ENCODE measurements at places on chromosomes 2 and 18.

GRCh38 chr2:66667301-66667700 lies 232.4 kb downstream of the MEIS1 start:
- no peak for DNase-seq

DNA sequence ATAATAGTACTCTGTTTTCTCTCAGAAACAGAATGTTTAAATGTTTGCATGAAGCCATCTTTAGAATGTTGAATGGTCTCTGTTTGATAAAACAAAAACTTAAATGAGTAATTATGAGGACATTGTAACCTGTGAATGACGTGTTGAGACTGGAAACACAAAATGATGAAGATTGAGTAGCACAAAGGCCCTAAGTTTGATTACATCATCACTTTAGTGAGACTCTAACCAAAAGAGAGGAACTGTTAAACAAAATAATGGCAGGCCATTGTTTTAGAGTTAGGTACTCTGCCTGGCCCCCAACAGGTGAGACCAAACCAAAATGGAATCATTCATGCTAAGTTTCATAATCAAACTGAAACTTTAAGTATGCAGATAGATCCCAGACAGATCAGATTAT lies 1561.7 kb upstream of the SLC39A10 start:
- DNase-seq = no peak

DNA sequence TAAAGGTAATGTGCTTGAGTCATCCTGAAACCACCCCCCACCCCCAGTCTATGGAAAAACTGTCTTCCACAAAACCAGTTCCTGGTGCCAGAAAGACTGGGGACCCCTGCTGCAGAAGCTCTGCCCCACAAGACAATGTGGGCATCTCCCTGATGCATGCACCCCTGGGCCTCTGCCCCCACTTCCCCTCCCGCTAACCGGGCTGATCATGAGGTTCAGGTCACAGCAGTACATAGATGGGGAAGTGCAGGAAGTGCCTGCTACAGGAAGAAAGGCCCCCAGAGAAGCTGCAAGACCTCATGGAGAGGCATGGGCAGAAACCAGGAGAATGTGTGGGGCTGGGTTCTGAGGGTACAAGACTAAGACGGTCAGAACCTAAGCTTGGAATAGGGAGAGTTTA lies 243.4 kb upstream of the ID2 start:
- no peak for DNase-seq

GRCh38 chr2:176583607-176584006 lies 314.4 kb downstream of the MTX2 start:
- no peak for DNase-seq

DNA sequence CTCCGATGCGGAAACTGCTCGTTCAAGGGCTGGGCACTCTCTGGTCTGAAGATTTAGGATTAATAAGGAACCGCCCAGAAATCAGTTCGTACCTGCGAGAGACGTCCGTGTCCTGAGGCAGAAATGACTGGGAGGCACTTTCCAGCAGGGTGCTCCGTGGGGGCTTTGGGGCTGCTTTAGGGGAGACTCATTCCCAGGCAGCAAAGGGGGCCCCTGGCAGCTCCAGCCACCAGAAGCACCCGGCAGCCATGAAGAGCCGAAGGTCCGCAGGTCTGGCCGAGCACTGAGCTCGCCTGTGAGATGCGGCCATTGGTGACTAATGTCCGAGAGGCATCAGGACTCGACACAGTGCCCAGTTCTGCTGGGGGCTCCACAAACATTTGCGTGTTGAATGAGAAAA lies 20.9 kb downstream of the KCNG2 start:
- DNase-seq = no peak

GRCh38 chr2:193482557-193482956 lies 1287.8 kb upstream of the TMEFF2 start:
- no peak for DNase-seq

DNA sequence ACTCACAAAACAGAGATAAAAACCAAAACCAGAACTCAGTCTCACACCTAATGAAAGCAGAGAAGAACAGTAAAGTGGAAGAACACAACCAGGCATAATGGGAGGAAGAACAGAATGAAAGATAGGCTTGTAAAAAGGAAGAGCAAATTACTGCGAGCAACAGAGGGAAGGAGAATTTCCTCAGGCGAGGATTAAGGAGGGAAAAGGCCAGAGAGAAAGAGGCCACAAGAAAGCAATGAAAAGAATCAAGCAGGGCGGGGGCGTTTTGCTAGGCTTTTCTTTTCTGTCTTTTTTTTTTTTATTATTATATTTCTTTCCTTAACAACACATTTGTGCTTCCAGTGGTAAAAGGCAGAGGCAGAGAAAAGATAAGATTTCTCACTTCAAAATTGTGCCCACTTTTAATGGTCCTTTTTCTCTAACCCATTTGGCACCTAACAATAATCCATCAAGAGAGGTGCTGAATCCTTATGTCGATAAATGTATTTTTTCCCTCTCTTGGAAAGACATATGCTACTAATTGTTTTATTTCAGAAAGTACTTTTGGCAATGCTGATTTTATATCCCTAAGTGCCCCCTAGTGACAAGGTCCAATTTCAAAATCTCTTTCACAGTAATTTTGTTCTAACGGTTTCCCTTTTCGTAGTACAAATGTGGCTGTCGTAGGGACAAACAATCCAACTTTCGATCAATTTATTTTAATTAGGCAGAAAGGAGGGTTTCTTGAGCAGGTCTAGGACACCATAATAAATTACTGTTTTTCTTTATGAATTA lies 138.7 kb upstream of the AQP4 start:
- no peak for DNase-seq

DNA sequence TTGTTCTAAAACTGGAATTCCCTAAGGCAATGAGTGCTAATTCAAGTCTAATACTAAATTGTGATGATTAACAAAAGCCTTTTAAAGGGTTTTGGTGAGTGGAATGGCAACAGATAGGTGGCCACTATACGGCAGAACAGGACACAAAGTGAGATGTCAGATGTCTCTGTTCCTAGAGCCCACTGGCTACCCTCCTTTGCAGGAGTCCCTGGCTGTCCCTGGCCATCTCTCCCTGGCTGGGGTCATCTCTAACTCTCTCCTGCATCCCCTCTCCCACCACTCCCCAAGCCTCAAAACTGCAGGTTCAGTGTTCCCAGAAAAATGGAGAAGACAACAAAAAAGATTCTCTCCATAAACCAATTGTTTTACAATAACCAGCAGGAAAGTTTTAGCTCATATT lies 79.2 kb downstream of the MDH1 start:
- DNase-seq = no peak

GRCh38 chr2:101815154-101815553 lies 117.6 kb downstream of the MAP4K4 start:
- DNase-seq = no peak

DNA sequence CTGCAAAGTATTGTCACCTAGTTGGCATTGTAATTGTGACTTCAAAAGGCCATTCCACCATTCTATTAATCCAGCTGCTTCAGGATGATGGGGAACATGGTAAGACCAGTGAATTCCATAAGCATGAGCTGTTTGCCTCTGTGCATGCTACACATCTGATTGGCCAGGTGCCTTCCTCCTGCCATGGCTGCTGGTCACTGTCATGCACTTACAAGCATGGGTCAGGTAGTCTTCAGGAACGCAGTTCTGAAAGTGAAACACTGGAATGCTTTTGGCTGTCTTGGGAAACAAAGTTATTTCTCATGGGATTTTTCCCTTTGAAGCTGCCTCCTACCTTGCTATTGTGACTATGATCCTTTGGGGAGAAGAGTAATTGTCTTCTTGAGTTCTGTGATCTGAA lies 267.6 kb downstream of the GBX2 start:
- no peak for DNase-seq

- no peak for DNase-seq
Observed at GRCh38 chr2:42044939-42045338, 2.9 kb upstream of the PKDCC start.

- DNase-seq = no peak
Observed at GRCh38 chr2:43950383-43951008, 45.3 kb downstream of the LRPPRC start.

- DNase-seq = peak; percentile 68
Observed at GRCh38 chr2:76958749-76959148, 563.4 kb downstream of the LRRTM4 start.

DNA sequence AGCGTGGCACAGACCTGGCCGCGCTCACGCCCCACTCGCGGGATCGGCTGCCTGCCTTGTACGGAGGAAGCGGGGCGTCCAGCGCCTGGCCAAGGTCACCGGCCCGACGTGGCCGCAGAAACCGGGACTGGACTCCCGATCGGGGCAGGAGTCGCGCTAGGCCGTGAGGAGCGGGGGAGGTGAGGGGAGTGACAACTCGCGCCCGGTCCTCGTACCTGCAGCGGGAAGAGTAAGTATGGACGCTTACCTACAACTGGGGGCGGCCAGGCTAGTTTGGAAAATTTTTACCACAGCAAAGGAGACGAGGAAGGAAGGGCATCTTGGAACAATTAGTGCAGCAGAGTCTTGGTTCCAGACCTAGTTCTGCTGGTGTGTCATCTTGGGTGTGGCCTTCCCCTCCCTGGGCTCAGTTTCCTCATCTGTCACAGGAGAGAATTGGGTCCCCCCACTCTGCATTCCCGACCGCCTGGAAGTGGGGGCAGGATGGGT lies 693 bp downstream of the UBE2F start:
- peak; percentile 30 for DNase-seq

DNA sequence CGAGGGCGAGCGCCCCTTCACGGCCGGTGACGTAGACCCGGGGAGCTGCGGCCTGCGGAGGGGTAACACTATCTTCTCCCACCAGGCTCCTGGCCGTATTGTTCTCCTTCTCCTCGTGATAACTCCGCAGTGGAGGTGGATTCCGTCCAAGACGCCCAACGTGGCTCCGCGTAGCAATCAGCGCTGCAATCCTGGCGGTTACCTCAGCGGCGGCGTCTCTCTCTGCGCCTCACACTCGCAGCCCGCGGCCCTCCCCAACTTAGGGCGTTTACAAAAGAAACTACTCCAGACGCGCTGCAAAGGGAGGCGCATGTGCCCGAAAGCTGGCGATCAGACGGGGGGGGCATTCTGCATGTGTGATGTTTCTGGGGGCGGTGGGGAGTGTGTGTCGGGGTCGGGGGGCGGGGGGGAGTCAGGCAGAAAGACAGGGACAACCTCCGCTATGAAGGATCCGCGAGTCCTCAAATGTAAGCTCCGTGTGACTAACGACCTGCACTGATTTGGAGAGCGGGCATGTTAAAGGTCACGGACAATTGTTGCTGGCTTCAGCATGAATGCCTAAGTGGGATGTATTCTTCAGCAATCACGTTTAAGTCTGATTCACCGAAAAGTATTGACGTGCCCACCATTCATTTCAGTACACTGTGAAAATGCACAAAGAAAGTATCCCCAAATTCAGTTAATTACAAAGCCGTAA lies 1.3 kb upstream of the ZNF516 start:
- peak; percentile 78 for DNase-seq

DNA sequence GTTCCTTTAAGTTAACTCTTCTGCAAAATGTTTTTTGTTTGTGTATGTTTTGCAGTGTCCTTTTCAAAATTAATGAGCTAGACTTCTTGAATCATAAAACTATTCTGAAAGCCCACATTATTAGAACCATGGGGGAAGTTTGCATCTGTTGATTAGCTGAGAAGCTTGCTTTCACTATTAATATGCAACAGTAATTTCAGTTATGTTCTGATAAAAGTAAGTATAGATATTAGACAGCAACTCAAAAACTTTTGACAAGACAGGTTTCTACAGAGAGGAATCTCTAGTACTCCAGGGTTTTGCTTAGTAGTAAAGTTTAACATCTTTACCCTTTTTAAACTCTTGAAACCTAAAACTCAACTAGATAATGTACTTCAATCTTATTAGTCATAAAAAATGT lies 147.8 kb downstream of the UBE2E3 start:
- no peak for DNase-seq

DNA sequence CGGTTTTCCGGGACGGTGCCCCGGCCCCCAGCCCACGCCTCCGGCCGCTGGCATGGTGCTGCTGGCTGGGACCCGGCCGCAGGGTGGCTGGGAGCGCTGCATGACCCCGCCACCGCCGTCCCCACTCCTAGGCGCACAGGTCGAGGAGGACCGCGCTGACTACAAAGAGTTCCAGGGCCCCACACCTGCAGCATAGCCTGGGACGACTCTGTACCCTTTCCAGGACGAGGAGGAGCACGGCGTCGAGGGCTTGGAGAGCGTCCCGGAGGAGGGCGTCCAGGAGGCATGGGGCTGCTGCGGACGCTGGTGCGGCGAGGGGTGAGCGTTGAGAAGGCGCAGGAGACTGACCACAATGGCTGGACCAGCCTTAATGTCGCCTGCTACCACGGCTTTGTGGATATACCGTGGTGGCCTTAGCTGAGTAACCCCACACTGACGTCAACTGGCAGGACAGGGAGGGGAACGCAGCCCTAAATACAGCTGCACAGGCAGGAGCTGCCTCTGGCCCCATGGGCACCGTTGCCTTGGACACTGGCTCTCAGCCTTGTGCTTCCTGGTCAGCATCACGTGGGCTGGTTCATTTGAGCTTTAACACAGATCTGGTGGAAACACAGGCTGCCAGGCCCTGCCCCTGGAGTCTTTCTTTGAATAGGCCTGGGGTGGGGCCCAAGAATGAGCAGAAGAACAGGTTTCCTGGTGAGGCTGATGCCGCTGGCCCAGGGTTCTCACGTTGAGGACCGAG lies 40.9 kb upstream of the TRIM43B start:
- DNase-seq = no peak

GRCh38 chr2:15736396-15737180 lies 144.9 kb downstream of the DDX1 start:
- no peak for DNase-seq

DNA sequence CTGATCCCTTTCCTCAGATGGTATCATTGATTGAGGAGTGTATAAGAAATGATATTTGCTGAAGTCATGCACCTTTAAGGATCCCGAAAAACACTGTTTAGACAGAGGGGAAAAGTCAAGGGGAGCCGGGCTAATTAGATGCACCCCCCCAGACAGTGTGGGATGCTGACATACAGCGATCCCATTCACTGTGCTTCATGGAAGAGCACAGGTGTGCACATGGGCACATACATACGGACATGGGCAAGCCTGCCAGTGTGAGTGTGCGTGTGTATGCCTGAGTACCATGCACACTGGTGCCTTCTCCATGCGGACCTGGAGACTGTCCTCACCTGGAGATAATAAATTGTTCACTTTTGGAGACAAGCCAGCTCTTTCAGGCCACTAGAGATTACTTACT lies 22.6 kb downstream of the MEIS1 start:
- DNase-seq = no peak

- no peak for DNase-seq
Observed at GRCh38 chr2:61074100-61074499, 8.4 kb downstream of the SANBR start.

- DNase-seq = no peak
Observed at GRCh38 chr2:54897420-54898310, 152.6 kb downstream of the RTN4 start.

Measured in ELF-1 (cell line).